B cell (primary cell): ENCODE measurements at places on chromosomes 2 and 18.
A peak's percentile ranks its signal among the peaks of the same experiment; 100 is the strongest.

- H3K4me3 ChIP-seq: no peak overlapping the region
- no peaks in the 10 kb centered on the region for H3K27me3 ChIP-seq
- no peaks in the 10 kb centered on the region for H3K4me1 ChIP-seq
- no peak for DNase-seq
- H3K27ac ChIP-seq: no peak overlapping the region
These were observed 70.2 kb upstream of the FSHR start for GRCh38 chr2:49224426-49225010.

GRCh38 chr2:128642821-128643220 is 324.2 kb upstream of the HS6ST1 start:
- no peaks in the 10 kb centered on the region for H3K36me3 ChIP-seq
- H3K27me3 ChIP-seq: no peaks in the 10 kb centered on the region
- DNase-seq: no peak
- no peak overlapping the region for H3K4me3 ChIP-seq

DNA sequence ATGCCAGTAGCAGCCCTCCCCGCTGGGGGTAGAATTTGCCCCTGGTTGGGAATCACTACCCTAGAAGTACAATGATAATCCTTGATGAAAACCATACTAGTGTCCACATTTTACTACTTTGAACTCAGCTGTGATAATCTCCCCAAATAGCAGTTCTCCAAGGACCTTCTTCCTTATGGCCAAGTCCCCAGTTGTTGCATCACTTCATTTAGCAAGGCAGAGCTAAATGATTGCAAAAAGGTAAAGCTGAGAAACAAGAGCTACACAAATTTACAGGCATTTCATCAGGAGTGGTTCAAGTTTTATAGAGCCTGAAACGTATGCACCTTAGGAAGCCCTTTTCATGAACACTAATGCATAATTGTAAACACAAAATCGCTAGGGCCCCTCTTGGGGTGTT is 44.9 kb upstream of the REL start:
- H3K4me1 ChIP-seq: peaks cover 81% of the 10 kb centered on the region
- H3K4me3 ChIP-seq: no peak overlapping the region
- no peak for DNase-seq
- H3K27ac ChIP-seq: no peak overlapping the region

DNA sequence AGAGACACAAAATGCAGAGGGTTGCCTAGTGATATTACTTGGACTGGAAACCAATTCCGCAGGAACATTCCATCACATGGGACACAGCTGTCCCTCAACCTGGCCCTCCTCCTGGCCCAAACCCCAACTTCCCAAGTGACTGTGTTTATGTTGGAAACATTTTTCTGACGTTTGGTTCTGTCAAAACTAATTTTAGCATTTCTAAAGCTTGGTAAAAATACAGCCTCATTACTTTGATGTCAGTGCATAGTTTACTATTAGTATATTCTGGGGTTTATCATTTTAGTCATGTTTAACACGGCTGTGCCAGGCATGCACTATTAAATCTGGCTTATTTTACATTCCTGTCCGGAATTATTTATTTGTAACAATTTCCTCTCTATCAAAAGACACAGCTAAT is 69.9 kb downstream of the GLI2 start:
- no peaks in the 10 kb centered on the region for H3K36me3 ChIP-seq
- no peaks in the 10 kb centered on the region for H3K27me3 ChIP-seq
- H3K4me1 ChIP-seq: no peaks in the 10 kb centered on the region
- no peak overlapping the region for H3K4me3 ChIP-seq
- H3K27ac ChIP-seq: no peak overlapping the region

DNA sequence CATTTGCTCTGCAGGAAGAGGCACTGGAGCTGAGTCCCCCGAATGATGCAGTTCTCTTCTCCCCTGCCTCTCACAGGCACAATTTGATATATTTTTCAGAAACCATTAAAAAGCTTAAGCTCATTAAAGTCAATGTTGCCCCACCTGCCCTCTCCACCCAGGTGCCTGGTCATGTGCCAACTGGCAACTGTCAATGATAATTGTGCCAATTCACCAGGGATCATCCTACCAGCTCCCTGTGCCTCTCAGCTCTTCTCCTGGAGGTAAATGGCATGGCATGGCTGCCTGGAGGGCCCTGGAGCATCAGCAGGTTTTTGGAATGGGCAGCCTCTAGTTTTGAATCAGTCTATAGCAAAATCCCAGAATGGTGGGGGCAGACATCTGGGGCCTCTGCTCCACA is 279.6 kb upstream of the ID2 start:
- no peak for DNase-seq
- no peaks in the 10 kb centered on the region for H3K27me3 ChIP-seq
- H3K4me1 ChIP-seq: no peaks in the 10 kb centered on the region
- no peak overlapping the region for H3K4me3 ChIP-seq
- no peak overlapping the region for H3K27ac ChIP-seq

GRCh38 chr2:121890041-121890440 is 134.6 kb downstream of the TSN start:
- no peak overlapping the region for H3K4me3 ChIP-seq
- H3K36me3 ChIP-seq: no peaks in the 10 kb centered on the region
- no peaks in the 10 kb centered on the region for H3K27me3 ChIP-seq

DNA sequence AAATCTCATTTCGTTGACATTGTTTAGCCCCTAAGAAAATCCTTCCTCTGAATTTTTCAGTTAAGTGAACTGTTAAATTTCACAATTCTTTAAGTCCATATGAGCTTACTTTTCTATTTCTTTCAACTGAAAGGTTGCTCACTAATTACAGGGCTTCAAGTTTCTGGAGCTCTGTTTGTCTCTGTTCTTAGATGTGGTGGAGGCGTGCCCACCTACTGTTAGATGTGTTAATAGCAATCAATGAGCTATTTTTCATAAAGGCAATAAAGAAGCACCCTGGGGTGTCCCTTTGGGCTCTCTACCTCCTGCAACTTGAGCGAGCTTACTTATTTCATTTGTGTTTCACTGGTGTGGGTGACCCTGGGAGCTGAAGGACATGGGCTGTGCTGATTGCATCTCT is 25.0 kb downstream of the CREG2 start:
- no peaks in the 10 kb centered on the region for H3K27me3 ChIP-seq
- no peak for DNase-seq

- H3K4me1 ChIP-seq: no peaks in the 10 kb centered on the region
- H3K4me3 ChIP-seq: no peak overlapping the region
These were observed 27.2 kb downstream of the FAHD2B start for GRCh38 chr2:97067279-97068004.

DNA sequence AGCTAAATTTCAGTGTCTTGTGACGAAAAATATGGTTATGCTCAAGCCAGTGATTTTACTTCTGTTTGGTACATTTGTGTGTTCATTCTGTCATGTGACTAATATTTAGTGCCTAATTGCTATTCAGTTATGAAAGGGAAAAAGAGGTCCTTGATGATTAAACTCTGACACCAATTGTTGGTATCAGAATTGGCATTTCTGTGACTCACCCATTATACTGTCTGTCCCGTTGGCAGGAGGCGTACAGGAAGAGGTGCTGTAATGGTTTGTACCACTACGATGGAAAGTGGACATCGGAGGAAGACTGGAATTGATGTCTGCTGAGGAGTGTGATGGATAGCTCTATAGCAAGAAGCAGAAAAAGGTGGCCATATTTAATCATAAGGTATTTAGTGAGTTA is 310.4 kb upstream of the CCDC68 start:
- no peak for DNase-seq
- H3K36me3 ChIP-seq: peaks cover 85% of the 10 kb centered on the region
- peaks cover 52% of the 10 kb centered on the region for H3K4me1 ChIP-seq
- no peaks in the 10 kb centered on the region for H3K27me3 ChIP-seq

GRCh38 chr2:72149556-72150156 is 2.0 kb upstream of the CYP26B1 start:
- H3K4me3 ChIP-seq: no peak overlapping the region
- H3K27ac ChIP-seq: no peak overlapping the region
- no peaks in the 10 kb centered on the region for H3K36me3 ChIP-seq
- DNase-seq: peak; percentile 50
- H3K27me3 ChIP-seq: no peaks in the 10 kb centered on the region

DNA sequence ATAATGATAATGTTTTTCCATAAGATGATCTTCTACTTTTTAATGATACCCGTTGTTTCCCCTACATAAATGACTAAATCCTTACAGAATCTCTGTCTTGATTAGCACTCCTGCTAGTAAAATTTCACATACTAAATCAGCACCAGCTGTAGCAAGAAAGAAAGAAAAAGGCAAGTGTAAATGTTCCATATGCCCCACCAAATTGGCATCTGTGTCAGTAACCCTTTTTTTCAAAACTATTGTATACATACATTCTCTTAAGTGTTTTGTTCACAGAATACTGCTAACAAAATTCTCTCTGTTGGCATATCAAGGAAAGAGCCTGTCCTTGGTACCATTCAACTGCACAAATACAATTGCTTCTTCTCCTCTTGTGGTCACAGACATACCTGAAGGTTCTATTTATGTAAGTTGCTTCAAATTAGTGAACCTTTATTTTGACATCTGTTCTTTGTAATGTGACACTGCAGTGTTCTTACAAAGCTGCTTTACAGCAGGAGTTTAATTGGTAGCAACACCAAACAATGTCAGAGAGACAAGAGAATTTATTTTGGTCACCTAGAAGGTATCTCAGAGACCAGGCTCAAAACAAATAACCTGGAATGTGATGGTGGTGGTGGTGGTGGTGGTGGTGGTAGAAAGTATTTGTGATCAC is 641.9 kb downstream of the ZEB2 start:
- H3K4me3 ChIP-seq: no peak overlapping the region
- H3K27ac ChIP-seq: no peak overlapping the region
- DNase-seq: no peak
- no peaks in the 10 kb centered on the region for H3K4me1 ChIP-seq
- H3K27me3 ChIP-seq: no peaks in the 10 kb centered on the region

DNA sequence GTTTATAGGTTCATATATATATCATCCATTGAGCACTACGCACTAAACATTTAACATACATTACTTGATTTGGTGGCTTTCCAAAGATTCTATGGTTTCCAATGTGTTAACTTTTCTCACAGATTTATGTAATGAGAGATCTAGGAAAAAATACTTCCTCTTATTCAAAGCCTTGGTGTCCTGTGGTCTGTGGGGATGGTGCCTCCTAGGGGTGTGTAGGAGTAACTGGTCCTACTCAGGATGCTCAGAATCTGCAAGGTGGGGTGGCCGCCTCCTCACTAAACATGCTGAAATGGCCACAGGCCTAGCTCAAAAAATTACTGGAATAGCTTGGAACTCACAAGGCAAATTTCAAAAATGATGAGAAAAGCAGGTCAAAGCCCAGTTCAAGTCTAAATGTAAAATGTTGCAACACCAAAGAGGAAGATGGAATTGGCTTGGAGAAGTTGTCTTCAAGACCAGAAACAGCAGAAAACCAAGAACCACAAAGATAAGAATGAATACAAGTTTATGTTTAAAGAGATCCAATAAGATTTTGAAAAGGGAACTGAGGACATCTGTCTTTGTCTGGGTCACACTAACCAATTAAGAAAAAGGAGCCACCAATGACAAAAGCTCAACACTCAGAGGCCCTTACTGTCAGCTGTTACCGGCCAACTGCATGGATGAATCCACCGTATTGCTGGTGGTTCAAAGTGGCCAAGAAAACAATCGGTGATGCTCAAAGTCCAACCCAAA is 11.5 kb downstream of the GPR55 start:
- H3K4me1 ChIP-seq: no peaks in the 10 kb centered on the region
- no peak overlapping the region for H3K27ac ChIP-seq
- H3K27me3 ChIP-seq: no peaks in the 10 kb centered on the region
- peak; percentile 82 for DNase-seq

DNA sequence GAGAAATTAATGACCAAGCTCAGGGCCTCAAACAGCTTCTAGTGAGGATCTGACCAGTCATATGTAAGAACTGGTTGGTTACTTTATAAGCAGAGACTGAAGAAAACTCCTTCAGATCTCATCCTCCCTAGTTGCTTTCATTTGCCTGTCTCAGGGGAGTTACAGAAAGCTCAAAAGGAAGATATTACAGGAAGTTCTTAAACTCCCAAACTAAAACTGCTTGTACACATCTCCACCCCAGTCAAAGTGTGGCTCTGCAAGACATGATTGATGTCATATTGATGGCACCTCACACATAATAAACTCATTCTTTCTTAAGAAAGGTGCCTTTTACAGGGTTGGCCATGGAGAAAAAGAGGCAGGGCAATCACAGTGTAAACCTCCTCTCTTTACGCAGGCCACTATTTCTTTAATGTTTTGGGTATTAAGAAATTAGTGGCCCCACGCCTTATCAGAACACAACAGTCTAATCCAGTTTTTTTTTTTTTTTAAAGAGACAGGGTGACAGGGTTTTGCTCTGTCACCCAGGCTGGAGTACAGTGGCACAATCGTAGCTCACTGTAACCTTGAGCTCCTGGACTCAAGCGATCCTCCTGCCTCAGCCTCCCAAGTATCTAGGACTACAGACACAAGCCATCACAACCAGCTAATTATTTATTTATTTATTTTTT is 62.6 kb upstream of the STK17B start:
- peak overlapping the region; percentile 76 for H3K27ac ChIP-seq
- H3K27me3 ChIP-seq: no peaks in the 10 kb centered on the region
- no peaks in the 10 kb centered on the region for H3K36me3 ChIP-seq

GRCh38 chr2:11564816-11565567 is 31.1 kb downstream of the GREB1 start:
- H3K27ac ChIP-seq: no peak overlapping the region
- no peaks in the 10 kb centered on the region for H3K4me1 ChIP-seq
- H3K27me3 ChIP-seq: no peaks in the 10 kb centered on the region
- DNase-seq: no peak
